ENCODE measurements at places on chromosomes 4 and X.

GRCh38 chrX:115892787-115893671, 277.5 kb upstream of the AGTR2 start:
- DNase-seq: no peak

DNA sequence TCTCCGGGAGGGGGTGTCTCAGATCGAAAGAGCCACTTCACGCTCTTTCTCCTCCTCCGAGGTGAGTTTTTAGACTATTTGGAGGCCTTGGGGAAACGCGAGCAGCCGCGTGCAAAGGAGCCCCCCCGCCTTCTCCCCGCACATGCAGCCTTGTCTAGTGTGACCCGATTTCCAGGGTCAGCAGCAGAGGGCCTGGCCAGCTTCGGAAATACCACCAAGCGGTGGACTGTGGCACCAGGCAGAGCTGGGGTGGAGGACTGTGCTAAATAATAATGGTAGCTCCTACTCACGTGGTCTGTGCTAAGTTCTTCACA, 79.3 kb upstream of the BCOR start:
- no peak for DNase-seq

DNA sequence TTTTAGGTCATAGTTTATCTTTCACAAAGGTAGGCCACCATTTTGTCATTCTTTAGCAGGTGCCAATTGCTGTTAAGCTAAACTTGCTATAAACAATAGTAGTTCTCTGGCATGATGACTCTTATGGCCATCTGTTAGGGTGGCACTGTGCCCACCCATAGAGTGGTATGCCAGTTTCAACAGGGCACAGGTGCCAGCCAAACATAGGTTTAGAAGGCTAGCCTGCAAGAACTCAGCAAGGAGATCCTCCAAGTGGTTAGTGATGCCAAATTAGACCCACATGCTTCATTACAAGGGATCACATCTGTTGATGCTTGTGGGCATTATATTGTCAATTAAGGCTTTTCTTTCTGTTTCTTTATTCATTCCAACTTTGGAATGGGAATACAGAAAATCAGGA, 204.5 kb downstream of the FMR1NB start:
- DNase-seq: no peak

- DNase-seq: no peak
Observed at GRCh38 chr4:15777697-15778288, 335 bp upstream of the CD38 start.

DNA sequence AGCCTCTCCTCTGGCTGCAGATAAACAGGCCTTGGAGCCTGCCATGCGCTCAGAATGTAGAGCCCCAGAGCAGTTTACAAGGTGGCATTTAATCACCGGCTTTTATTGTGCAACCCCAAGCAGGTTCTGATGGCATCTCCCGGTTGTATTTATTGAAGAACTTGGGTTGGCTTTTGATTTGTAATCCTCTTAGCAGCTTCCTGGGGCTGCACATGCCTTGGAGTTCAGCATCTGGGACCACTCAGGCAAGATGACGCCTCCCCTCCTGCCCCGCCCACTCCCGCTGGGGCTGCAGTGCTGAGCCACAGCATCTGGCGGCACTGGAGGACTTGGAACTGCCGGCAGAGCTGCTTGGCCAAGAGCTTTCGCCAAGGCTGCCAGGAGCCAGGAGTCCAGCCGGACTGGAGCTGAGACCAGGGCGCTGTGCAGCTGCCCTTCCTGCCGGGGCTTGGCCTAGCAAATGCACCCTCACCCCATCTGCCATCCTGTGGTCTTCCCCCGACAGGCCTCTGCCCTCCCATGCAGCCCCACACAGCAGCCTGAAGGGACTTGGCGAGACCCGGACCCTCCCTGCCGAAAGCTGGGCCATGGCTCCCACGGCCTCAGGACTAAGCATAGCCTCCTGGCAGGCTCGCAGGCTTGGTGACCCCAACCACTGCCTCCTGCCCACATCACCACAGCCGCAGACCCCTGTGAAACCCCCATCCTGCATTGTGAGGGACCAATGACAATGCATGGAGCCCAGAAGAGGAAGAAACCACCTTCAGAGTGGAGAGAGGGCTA, 5.4 kb downstream of the HTRA3 start:
- peak; percentile 95 for DNase-seq

Measured in AG04450 (cell line).